Lung microvascular endothelial cell (primary cell): ENCODE measurements at places on chromosomes 11 and 22. TPM values are rescaled to one million over a fixed set of nuclear protein-coding genes. Genes with fewer than 3 reads are reported as not detected.

PNPLA3 gene
- total RNA-seq: 0.60 and 1.1 TPM in 2 replicates

CASP5 gene
- total RNA-seq: not detected in 2 replicates

KIRREL3 gene
- under 0.01 TPM in 1 of 2 replicates, not detected in the other for total RNA-seq

HEPHL1 gene
- total RNA-seq: not detected in 2 replicates

CDC42EP1 gene
- 7.8 and 7.9 TPM in 2 replicates for total RNA-seq

MRPL21 gene
- total RNA-seq: 58.6 and 73.8 TPM in 2 replicates

RAB39A gene
- total RNA-seq: not detected in 2 replicates

ZW10 gene
- 12.5 and 14.2 TPM in 2 replicates for total RNA-seq
